CMK (cell line): ENCODE measurements at places on chromosomes 1 and 21.
A peak's percentile ranks its signal among the peaks of the same experiment; 100 is the strongest.

GRCh38 chr1:118118469-118118868 is 66.6 kb downstream of the SPAG17 start:
- DNase-seq: no peak

GRCh38 chr1:115006191-115006590 is 23.4 kb upstream of the TSHB start:
- DNase-seq: no peak

GRCh38 chr1:109837852-109838570 is 72.6 kb upstream of the CSF1 start:
- no peak for DNase-seq

DNA sequence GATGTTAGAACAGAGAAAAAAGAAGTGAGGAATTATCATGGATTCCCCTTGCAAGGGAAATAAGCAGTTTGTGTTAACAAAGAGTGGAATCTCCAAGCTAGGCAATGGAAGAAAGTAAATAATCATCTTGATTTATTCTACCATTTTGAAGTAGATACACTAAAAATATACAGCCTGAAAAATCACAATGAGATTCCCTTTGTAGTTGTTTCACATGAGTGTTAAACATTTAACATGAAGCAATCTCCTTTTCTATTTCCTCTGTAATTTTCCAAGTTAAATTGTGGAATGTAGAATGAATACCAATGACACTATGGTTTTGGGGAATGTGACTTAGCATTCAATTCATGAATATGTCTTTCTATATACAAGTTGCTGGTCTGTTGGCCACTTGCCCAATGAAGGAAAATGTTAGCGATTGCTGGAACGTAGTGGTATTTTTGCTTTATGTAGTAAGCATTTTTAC is 5.7 kb downstream of the TGFB2 start:
- no peak for DNase-seq

GRCh38 chr1:61226791-61227567 is 144.6 kb downstream of the NFIA start:
- no peak for DNase-seq

DNA sequence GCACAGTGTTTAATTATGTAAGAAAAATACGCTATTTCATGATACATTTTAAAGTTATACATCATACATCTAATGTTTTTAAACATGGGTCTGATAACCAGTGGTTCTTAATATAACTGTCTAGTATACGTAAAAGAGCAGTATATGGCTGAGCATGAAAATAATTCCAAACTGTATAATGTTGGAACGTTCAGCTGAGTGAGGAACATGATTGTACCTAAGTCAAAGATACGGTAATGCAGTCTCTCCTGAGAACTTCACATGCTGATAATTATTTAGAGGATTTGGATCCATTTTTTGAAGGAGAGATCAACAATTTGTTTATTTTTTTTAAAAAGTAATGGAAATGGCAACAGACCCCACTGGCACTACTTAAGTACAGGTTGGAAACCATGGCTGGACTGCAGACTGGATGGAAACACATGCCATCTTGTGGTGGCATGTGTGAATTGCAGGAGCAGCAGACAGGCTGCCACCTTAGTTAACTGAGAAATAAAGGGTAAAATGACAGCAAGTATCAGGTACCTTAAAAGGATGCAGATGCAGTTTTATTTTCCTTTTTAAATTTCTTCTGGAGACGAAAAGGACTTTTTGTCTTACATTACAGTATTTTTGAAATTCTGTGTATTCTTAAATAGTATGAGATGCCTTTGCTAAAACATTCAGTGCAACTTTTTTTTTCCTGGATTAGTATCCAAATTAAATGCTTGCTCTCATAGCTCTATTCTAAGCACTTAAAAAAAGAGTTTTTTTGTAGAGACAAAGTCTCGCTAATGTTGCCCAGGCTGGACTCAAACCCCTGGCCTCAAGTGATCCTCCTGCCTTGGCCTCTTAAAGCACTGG is 73.8 kb downstream of the MTR start:
- DNase-seq: peak; percentile 78

- DNase-seq: no peak
Observed at GRCh38 chr21:33817663-33818451, 97.7 kb downstream of the ATP5PO start.

DNA sequence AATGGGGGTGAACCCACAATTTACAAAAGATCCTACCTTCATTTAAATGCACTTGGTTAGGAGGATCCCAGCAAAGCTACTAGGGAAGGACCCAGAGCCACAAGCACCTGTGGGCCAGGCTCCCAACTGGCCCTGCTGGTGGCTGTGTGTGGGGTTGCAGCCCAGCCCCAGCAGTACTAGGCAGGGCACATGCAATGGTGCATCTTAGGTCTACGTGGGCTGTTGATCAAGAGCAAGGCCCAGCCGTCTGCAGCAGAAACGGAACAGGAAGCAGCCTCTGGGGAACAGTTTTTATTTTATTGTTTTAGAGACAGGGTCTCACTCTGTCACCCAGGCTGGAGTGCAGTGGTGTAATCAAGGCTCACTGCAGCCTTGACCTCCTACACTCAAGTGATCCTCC is 134.1 kb upstream of the RAB4A start:
- no peak for DNase-seq

DNA sequence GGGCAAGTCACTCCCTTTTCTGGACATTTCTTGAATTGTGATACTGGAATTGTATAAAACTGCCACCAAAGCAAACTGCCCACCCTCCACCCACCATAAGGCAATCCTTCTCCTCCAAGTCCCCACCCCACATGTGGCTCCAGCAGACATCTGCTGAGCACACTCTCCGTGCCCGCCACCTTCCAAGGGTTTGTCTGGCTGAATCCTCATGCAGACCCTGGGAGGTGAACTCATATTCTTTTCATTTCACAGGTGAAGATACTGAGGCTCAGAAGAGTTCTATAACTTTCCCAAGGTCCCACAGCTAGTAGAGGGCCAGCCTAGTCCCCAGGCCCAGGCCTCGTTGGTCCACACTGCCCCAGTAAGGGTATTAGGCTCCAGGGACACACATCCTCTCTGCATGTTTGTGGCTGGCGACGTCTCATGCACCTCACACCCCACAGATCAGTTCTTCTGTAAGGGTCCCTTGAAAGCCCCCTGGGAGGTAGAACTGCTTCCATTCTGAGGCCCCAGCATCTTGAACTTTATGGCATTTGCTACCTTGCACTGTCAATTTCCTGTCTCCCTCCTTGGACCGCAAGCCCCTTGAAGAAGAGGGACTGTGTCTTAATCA is 14.1 kb downstream of the CNTN2 start:
- no peak for DNase-seq

DNA sequence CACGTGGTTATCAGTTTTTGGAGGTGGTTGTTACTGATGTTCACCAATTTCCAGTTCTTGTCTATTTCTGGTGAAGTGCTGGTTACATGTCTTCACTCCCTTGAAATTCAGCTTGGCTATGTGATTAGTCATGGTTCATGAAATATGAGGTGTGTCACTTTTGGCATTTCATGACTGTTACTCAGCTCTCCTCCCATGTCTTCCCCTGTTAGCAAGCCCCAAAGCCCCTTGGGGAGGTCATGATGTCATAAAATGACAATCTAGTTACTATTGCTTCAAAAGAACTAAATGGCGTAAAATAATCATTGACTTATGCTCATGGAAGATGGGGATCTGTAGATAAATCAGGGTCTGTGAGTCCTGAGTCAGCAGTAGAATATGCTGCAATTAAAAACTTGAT is 425.1 kb downstream of the SETD4 start:
- DNase-seq: no peak

DNA sequence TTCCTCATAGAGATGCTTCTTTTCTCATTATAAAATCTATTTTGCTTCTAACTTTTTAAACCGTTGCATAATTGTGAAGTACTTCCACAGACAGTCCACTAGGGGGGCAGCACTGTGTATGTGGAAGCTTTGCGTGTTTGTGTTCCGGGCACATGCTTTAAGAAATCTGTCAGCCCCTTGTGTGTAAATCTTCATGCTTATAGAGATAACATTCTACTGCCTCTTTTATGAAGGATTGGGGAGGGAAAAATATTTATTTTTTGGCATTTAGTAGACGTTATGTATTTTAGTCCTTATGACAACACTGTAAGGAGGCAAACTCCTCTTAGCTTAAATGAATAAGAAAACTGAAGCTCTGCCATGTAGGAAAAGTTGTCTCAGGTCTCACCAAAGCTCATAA is 157.3 kb upstream of the PTGFR start:
- peak; percentile 15 for DNase-seq

DNA sequence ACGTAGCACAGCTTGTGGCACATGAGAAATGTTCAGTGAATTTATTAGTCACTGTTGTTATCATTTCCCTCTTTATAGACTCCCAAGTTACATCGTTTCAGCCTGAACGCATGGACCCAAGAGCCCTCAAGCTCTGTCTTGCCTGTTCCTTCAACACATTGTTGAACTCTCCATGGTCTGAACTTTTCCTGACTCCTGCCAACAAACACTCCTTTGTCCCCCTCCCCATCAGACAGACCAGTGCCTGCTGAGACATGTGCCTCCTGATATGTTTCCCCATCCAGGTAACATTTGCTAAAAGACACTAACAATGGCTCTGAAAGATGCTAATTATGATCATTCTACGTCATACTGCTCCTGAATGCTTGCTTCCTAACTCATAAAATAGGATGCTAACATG is 108.7 kb upstream of the NFIA start:
- no peak for DNase-seq

DNA sequence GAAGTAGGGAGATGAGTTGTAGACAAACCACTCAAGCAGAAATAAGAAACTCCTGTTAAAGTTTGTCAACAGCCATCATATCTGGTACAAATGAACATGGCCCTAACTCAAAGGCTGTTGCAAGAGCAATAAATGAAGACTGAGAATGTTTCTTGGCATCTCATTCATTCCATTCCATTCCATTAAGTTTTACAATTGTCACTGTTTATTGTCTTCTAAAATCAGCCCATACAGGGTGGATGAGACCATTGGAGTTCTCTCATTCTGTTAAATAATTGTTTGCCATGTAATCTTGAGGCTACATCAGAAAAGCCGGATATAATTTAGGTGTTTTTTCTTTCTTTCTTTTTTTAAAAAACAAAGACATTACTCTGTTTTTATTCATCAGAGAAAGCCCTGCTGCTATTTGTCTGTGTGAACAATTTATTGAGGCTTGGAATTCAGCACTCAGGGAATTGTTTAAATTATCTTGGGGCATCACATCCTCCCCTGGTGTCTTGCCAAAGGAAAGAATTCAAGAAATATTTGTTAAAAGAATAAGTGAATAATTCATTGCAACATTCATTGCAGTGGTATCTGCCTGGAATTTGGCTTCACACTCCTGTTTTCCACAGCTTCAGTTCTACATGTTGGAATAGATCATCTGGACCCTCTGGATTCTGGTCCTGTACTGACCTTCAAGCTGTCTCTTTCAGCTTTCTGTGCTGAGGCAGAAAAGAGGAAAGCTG is 604.5 kb downstream of the PLPP3 start:
- DNase-seq: no peak

DNA sequence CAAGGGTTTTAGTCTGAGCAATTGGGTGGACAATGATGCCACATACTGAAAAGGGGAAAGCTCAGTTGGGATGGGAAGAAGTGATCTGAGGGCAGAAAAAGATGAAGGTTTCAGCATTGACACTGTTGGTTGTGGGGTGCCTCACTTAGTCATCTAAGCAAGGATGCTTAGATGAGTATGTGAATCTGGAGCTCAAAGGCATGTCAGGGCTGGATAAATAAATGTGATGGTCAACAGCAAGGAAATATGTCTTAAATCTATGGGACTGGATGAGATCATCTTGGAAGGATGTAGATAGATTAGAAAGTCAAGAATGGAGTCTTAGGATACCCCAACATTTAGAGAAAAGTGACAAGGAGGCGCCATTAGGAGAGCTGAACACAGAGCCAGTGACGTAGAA is 114.6 kb downstream of the ZBTB18 start:
- DNase-seq: no peak

DNA sequence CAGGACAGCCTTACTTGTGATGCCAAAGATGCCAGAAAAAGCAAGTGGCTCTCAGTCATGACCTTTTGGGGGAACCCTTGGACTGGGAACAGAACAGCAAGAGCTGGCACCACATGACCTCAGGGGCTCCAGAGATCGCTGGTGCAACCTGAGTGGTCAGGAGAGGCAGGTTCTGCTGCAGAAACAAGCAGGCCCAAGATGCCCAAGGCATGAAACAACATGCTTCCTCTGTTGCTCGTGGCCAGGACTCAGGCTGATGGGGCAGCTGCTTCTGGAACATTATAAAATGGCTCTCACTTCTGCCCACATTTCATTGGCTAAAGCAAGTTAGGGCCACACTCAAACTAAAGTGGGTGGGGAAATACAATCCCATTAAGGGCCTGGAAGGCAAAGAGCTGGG is 17.7 kb upstream of the CLSTN1 start:
- no peak for DNase-seq

GRCh38 chr1:236618507-236618906 is 14.2 kb upstream of the HEATR1 start:
- no peak for DNase-seq

- no peak for DNase-seq
Observed at GRCh38 chr1:226082959-226083301, 20.4 kb downstream of the H3-3A start.

- DNase-seq: no peak
Observed at GRCh38 chr1:174266991-174267612, 107.8 kb downstream of the RABGAP1L start.

GRCh38 chr21:36430841-36431240 is 45.6 kb downstream of the CHAF1B start:
- DNase-seq: no peak

DNA sequence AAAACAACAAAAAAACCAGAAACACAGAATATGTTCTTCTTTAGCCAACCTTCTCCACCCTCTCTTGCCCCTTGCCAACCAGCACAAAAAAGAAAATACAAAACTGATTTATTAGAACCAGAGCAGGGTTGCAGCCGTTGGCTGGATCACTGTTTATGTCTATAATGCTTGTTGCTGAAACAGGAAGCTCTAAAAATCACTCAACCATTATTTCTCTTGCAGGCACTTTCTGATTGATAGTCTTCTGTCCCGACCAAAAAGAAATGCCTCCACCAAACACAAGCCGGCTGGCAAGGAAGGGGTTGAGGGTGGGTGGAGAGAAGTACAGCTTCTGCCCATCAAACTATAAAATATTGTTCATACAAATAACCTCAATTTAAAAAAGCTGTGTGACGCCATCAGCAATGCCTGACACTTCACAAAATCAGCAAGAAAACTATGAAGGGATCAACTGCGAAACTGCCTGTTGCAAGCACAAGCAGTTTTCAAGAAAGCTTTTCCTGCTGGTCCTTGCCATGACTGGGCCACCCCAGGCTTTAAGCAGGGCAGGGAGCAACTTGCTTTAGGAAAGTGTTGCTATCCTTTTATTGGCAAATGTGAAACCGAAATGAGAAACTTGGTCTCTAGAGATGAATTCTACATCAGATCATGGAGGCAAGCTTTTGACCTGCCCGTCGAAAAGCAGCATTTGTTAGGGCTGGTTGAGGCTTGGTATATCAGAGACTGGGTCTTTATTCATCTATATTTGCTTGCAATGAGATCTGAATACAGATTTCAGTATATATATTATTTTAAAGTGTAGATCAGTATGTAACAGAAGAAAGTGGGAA is 174.2 kb downstream of the RUNX1 start:
- no peak for DNase-seq

- DNase-seq: no peak
Observed at GRCh38 chr1:206488466-206488865, 18.2 kb downstream of the IKBKE start.
